Endothelial cell (in vitro differentiated cells): ENCODE measurements at places on chromosomes 1 and 21. TPM values are rescaled to one million over a fixed set of nuclear protein-coding genes. Genes with fewer than 3 reads are reported as not detected.

Gene GON4L
- 72.7 TPM for total RNA-seq

Gene FMN2
- total RNA-seq: 2.6 TPM

Gene LCE3E
- not detected for total RNA-seq

DNA sequence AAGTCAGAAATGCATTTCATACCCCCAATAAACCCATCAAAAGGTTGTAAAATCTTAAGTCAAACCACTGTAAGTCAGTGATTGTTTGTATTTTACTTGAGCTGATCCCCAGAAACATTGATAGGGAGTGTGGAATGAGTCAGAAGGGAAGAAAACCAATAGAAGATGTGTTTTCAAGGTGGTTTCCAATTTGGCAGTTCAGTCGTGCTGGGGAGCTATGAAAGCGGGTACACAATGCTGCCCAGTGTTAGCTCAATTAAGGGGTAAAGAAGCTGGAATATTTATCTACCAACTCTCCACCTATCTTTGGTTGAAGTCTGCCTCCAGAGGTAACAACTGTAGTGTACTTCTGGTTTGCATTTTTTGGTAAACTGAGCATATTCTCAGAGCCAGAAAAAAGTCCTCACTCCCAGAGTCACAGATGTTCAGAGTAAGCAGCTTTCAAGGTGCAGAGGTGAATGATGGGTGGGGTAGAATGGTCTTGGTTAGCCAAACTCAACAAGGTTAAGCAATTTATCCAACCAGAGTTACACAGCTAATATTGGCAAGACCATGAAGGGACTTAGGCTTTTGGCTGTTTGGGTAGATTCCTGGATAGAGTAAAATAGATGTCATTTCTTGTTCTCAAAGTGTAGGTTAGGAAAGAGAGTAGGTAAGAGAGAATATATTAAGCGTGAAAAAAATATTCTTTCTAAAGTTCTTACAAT, 202.9 kb upstream of the ADGRL2 start:
- no peak for DNase-seq

DNA sequence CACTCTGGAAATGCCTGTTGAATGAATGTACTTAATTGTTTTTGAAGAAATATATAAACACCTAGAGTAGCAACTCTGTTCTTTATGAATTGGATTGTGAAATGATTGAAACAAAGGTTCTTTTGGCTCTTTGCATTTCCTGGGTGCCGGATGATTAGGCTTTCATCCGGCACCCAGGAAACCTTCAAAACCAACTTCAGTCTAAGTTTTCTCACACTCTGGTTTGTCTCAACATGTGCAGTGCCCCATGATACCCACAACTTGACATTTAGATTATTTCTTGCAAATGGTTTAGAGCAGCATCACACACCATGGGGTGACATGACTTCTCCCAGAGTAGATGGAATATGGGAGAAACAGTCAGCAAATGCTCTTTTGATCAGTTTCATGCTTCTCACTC, 354.9 kb downstream of the BARHL2 start:
- DNase-seq: no peak

- no peak for DNase-seq
These were observed 25.0 kb downstream of the SASS6 start for GRCh38 chr1:100107696-100108095.

DNA sequence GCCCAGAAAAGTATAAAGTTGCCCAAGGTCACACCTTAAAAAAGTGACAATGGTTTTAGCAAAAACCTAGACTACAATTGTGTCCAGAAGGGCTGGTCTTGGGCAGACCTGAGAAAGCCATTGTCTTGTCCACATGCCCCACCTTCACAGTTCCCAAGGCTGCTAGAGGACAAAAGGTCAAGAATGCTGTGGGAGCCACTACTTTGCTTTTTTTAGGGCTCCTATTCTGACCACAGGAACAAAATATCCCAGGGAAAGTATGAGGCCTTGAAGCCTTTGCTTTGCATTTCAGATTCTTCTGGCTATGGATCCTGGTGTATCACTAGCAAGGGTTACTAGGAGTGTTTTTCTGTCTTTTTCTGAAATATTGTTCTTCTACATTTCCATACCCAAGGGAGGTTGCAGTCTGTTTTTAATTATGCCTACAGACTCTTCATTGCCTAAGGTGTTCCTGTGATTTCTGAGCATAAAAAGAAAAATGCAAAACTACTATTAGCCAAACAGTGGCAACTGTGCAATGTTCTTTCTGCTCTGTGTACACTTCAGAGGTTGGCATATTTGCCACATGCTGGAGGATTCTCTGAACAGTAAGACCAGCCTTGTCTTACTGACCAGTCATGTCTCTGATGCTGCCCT, 10.7 kb downstream of the C1orf162 start:
- no peak for DNase-seq

DNA sequence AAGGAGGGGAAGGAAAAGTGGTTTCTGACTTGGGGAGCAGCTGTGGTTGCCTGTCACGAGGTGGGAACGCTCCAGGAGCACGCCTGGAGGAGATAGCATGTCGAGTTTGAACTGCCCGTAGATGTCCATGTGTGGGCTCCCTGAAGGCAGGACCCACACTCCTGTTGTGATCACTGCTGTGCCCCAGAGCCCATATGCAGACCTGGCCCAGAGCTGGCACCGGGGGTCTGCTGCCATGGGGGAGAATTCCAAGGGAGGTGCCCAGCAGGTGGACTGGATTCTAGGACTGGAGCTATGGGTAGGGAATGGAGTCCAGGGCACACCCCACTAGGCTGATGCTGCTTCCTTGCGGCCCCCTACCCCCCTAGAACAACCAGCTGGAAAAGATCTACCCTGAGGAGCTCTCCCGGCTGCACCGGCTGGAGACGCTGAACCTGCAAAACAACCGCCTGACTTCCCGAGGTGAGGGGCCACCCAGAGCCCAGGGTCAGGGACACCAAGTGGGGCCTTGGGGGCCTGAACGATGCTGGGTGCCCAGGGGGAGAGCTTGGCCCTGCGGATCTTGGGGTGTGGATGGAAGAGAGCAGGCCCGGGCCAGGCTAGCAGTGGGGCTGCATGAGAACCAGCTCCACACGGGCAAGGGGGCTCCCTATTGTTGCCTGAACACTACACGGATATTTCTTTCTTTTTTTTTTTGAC, 9.3 kb downstream of the PODN start:
- DNase-seq: no peak

DNA sequence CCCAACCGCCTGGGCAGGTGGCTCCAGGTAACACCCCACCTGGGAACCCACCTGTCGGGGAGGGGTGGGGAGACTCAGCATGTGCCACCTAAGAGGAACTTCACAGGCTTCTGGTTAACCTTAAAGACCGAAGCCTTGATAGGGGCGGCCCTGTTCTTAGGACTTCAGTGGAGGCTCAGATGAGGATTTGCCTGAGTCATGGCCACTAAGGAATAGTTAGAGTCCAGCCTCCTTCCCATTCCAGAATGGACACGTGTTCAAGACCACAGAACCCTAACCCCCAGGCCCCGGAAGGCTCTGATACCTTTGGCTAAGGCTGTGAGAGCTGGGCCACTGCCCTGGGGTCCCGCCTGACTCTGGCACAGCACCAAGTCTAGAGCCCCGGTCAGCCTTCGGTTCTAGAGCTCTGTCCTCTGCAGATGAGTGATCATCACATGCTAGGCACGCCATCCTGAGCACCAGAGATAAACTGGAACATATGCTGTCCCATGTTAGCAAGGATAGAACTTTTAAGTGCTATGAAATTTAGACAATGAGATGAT, 20.3 kb downstream of the PADI6 start:
- no peak for DNase-seq

DNA sequence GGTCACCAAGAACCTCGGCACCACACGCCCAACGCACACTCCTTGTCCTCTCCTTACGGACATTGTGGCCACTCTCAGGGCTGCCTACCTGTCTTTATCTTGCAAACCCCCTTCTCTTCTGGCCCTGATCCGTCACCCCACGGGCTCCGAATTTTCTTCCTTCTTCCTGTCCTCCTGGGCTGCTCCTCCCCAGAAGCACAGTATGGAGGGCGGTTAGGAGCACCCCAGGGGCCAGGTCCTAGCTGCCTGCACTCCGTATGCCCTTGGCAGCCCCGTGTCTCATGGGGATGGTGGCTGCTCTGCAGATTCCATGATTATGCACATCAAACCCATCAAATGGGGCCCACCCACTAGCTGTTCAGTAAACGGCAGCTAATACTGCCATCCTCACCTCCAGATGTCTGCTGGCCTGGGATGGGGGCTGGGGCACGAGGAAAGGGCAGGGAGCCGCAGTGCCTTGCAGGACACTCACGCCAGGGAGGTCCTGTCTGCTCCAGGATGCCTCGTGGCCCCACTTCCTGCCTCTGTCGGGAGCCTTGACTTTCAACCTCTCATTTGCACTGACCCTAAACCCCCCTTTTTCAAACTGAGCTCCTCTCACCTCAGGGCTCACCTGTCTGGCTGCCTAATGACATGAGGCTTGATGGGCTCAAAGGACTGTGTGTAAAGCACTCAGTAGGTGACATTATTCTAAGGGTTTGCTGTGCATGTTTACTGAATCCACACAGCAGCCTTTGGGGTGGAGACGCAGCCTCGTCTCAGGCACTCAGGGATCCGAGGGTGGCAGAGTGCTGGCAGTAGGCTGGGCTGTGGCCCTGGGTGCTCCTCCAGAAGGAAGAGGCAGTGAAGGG, 4.4 kb downstream of the TTC34 start:
- no peak for DNase-seq

GRCh38 chr1:167342846-167343245, 122.2 kb downstream of the POU2F1 start:
- no peak for DNase-seq

DNA sequence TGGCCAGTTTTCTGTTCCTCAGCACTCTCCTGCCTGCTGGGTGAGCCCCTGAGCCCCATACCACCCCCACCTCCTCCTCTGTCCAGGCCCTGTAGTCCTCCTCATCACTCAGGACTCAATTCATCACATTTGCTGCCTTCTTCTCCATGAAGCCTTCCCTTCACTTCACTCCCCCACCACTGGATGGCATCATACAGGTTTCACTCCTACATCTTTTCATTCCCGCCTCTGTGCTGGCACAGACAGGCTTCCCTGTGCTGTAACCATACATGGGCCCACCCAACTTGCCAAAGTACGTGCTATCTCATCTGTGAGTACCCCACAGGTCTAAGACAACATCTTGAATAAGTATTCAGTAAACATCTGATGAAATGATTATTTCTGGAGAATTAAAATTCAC, 56.9 kb downstream of the SLC45A1 start:
- no peak for DNase-seq

DNA sequence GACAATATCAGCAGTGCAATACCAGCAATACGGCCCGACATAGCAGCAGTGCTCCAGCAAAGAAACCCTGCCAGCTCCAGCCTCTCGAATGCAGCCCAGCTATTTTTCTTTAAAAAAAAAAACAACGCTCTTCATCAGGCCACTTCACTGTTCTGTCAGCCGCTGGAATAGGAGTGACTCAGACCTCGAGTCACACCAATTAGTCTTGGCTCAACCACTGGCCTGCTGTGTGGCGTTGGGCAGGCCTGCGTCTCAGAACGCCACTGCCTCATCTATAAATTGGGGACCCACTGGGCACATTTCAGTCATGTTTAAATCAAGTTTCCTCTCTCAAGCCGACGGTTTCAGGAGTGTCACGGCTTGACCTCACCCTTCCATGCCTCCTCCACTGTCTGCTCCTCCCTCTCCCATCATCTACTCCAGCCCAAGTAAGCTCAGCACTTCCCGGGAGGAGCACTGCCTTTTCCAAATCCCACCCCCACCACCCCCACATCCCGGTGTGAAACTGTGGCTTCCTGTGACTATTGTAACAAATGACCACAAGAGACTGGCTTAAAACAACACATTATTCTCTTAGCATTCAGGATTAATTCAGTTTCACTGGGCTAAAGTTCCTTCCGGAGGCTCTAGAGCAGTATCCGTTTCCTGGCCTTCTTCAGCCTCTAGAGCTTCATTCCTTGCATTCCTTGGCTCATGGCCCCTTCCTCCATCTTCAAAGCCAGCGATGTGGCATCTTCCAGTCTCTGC, 71.9 kb upstream of the EFHD2 start:
- DNase-seq: no peak

DNA sequence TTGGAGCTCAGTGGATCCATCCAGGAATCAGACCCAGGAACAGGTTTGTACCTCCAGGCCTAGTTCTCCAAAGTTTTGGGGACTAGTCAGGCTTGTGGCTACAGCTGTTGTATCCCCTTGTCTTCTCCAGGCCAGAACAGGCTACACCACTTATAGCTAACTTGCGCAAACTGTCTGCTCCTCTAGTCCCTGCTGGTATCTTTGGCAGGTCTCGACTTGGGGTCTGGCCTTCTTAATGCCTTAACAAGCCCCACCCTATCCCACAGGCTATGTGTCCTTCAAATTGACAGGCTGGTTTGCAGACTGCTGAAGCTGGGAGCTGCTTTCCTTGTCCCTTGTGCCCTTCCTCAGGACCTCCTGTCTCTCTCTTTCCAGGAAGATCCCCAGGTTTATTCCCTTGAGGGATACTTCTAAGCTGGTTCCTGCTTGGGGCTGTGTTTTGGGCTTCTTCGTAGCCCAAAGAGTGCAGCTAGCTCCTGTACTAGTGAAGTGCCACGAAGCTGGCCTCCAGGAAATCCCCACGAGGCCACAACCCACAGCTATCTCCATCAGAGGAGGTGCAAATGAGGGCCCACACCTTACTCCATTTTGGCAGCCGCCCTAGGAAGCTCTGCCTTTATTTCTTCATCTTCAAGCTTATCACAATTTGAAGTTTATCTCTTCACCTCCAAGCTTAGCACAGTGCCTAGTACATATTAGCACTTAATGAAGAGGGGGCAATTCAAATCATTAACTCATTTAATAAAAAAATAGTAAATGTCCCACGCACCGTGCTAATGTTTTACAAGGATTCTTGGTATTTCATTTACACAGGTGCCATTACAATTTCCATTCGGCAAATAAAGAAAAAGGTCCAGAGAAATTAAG, 683 bp upstream of the DMAP1 start:
- no peak for DNase-seq

- DNase-seq: no peak
These were observed 17.4 kb downstream of the ACTRT2 start for GRCh38 chr1:3038571-3039181.

GRCh38 chr1:197553281-197553680, 222.0 kb downstream of the DENND1B start:
- no peak for DNase-seq

DNA sequence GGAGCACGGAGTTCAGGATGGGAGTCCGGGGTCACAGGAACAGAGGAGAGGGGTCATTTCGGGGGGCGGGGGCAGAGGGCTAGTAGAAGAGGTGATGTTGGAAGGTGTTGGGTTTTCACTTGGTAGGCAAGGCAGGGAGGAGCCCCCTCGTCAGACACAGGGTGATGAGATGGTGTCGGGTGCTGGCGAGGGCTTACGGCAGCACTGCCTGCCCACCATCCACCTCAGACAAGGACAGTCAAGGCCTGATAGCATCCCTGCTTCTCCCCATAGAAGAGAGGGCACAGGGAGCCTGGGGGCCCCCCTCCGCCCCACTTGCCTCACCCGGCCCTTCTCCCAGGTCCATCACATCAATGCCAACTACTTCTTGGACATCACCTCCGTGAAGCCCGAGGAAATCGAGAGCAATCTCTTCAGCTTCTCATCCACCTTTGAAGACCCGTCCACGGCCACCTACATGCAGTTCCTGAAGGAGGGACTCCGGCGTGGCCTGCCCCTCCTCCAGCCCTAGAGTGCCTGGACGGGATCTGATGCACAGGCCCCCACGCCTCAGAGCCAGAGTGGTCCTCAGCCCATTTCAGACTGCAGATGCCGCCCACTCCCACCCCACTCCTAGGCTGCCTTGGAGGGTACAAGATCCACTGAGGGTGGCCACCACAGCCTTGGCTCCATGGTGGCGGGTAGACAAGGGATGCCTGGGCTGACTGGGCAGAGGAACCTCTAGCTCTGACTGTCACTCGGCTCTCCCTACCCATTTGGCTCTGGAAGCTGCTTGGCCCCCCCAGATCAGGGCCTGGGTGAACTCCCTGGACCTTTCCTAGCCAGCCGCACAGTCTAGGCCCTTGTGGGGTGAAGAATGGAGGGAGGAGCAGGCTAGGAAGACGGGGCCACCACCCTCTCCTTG, 4.3 kb upstream of the MTFR1L start:
- DNase-seq: no peak
